Stimulated activated CD4-positive, alpha-beta T cell treated with anti-CD3 and anti-CD28 coated beads, Interleukin-2, amount 100 ng/mL, for 48 hours (primary cell): ENCODE measurements at places on chromosomes 6 and 20.

GRCh38 chr20:7015257-7015656 is 247.8 kb downstream of the BMP2 start:
- DNase-seq: no peak

DNA sequence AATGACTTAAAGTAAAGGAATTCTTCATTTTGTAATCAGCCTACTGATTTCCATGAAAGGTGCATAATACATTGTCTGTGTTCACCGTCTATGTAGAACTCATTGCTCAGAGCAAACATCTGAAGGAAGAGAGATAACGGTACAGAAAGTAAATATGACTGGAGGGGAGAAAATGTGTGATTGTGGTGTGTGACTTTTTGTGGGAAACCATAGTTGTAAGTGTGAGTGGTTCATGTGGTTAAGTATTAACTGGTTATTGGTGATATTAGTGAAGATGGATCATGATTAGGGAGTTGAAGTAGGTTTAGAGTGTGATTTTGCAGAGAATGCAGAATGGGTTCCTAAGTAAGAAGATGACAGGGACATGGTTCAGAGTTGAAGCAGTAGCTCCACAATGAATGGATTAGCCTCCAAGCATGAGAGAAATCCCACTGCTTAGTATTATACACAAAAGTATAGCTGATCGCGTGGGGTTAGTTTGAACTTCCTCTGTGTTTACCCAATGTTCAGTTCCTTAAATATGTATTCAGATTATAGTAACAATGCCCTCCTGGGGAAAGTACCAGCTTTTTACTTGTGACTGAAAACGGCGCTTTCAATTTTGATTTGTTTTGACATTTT is 368.9 kb downstream of the UTRN start:
- no peak for DNase-seq

GRCh38 chr6:62980093-62980492 is 231.2 kb upstream of the FKBP1C start:
- no peak for DNase-seq

DNA sequence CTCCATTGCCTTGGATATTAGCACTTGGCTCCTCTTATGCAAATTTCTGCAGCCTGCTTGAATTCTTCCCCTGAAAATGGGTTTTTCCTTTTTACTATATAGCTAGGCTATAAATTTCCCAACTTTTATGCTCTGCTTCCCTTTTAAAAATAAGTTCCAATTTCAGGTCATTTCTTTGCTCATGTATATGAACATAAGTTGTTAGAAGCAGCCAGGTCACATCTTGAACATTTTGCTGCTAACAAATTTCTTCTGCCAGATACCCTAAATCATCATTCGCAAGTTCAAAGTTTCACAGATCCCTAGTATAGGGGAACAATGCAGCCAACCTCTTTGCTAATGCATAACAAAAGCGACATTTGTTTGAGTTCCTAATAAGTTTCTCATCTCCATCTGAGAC is 34.5 kb upstream of the ENPP4 start:
- DNase-seq: no peak

DNA sequence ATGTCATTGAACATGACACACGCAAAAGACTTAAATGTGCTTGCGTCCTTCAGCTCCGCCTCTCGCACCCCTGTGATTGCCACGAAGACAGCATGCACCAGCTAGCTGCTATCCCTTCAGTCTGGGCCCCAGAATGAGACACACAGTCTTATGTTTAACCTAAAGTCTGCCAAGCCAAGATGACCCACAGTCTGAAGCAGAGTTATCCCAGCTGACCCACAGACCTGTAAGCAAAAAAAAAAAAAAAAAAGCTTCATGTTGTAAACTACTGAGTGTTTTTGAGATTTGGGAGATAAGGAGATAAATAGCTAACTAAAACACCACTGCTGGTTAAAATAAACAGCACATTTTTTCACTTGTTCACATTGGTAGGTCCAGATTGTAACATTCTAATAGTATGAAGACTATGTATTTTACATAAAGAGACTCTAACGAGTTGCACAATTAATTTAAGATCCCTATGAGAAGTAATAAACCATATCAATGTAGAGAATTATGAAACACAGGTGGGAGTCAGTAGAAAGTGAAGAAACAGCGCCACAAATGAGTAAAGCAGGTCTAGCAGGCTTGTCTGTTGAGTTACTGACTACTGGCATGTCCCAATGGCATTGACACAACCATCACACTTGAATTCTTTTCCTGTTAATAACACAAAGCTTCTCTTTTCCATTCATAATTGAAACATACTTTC is 47.4 kb upstream of the CCDC28A start:
- no peak for DNase-seq

- DNase-seq: no peak
Measured at GRCh38 chr6:75278474-75279077, 6.0 kb downstream of the TMEM30A start.

DNA sequence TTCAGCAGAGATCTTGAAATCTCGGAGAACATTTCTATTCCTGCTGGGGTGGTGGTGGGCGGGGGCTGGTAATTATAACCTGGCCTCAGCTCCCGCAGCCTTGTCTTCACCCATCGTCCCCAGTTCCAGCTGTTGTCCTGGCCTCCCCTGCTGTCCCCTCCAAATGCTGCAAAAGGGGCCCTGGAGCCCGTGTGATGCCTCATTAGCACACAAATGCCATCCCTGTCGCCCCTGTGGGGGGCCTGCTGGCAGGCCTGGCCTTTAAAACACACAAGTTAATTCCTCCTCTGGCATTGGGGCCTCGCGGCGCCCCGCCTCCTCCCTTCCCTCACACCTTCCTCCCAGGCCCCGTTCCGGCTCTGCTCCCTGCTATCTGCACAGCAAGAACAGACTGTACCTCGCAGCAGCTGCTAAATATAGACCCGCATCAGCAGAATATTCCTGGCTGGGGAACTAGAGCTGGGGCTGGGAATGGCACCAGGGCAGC is 85.7 kb downstream of the CDH22 start:
- DNase-seq: no peak

DNA sequence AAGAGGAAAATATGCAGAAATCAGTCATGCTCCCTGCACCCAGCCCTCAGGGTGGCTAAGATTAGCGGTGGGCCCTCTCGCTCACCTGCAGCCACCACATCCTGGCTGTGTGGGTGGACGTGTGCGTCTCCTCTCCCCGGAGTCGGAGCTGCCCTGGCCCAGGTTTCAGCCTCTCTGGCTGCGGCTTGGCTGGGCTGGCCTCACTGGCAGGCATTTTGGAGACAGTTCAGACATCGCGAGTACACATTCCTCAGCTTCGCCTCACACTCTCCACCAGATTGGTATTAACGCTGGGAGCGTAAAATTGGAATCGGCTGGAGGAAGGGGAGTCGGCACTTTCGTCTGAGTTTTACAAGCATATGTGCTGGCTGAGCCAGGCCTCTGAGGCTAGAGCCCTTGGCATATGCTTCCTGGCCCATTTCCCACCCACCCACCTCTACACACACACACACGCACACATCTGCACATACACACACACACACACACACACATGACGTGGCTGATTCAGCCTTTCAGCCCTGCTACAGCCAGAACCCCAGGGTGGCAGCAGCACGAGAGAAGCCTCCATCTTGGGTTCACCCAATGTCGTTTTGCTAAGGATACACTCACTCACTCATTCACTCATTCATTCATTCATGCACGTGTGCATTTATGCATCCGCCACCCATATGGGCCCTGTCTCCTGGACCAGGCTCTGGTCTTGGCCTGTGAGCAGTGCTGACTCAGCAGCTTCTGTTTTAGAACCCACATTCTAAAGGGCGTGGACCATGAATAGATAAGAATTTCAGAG is 42.9 kb downstream of the BCAS4 start:
- DNase-seq: no peak

- no peak for DNase-seq
Measured at GRCh38 chr6:16200321-16200883, 38.0 kb upstream of the GMPR start.

GRCh38 chr6:17178754-17179529 is 77.1 kb downstream of the STMND1 start:
- no peak for DNase-seq

GRCh38 chr6:87827346-87827745 is 125.3 kb upstream of the AKIRIN2 start:
- no peak for DNase-seq

GRCh38 chr6:11835065-11835464 is 56.5 kb upstream of the ADTRP start:
- DNase-seq: no peak

GRCh38 chr6:151441390-151442166 is 10.3 kb downstream of the RMND1 start:
- DNase-seq: no peak

- DNase-seq: no peak
Measured at GRCh38 chr20:6040958-6041807, 12.7 kb downstream of the LRRN4 start.

GRCh38 chr6:135054226-135054568 is 425 bp downstream of the HBS1L start:
- no peak for DNase-seq

DNA sequence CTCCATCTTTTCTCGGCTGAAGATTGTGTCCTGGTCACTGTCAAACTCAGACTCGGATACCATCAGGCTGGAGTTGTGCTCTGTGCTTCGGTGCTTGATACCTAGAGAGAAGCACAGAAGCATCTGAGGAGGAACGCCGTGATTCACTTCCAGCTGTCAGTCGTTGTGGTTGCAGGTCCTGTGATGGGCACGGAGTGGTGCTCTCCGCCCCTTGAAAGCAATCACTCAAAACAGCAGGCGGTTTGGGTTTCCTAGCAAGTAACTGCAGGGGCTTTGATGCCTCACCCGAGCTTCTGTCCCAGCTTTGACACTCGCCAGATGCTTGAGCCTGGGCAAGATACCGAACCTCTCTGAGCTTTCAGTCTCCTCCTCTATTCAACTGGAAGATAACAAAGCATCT is 52.5 kb downstream of the ALDH5A1 start:
- peak; percentile 28 for DNase-seq

GRCh38 chr6:31907158-31907813 is 5.4 kb upstream of the ZBTB12 start:
- DNase-seq: no peak

DNA sequence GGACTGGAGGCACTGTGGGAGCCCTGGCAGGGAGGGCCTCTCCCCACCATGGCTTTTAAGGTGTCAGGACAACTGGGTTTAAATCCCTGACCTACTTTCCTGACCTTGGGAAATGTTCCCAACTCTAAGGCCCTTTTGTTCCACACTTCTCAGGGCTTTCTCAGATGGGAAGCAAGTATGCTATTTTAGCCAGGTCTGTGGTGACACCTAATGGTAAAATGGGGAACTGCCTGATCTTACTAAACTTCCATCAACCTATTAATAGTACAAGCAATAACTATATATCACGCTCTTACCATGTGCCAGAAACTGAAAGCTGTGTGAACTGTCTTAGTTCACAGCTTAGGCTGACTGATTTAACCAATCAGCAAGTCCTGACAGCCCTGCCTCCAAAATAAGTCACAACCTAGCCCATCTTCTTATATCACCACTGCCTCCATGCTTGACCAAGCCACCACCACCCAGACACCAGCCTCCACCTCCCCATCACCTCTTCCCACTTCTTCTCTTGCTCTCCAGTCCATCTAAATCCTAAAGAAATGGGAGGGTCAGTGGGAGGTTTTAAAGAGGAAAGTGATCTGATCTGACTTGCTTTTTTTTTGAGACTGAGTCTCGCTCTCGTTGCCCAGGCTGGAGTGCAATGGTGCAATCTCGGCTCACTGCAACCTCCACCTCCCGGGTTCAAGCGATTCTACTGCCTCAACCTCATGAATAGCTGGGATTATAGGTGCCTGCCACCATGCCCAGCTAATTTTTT is 6.9 kb upstream of the BLCAP start:
- DNase-seq: peak; percentile 45

DNA sequence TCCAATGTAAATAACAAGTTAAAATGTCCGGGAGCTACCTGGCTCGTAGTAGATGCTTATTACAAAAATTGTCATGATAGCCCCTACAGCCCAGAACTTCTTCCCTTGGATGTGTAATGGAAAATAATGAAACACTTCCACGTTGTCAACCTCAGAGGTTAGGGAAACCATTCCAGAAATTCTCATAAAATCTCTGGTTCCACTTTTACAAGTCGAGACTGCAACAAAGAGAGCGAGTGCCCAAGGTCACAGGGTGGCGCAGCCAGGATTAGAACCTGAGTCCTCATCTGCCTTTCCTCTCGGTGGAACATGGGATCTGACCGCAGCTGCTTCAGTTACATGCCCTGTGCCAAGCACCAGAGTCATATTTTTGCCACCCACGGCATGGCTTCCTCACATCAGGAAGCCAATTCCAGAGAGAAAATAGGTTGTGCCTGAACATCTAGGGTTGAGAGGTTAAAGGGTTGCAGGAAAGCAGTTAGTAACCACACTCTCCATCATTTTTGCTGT is 157.6 kb downstream of the SOBP start:
- DNase-seq: no peak

- no peak for DNase-seq
Measured at GRCh38 chr6:158912655-158913054, 87.3 kb downstream of the RSPH3 start.

GRCh38 chr6:3841711-3842565 is 7.2 kb upstream of the FAM50B start:
- DNase-seq: no peak

DNA sequence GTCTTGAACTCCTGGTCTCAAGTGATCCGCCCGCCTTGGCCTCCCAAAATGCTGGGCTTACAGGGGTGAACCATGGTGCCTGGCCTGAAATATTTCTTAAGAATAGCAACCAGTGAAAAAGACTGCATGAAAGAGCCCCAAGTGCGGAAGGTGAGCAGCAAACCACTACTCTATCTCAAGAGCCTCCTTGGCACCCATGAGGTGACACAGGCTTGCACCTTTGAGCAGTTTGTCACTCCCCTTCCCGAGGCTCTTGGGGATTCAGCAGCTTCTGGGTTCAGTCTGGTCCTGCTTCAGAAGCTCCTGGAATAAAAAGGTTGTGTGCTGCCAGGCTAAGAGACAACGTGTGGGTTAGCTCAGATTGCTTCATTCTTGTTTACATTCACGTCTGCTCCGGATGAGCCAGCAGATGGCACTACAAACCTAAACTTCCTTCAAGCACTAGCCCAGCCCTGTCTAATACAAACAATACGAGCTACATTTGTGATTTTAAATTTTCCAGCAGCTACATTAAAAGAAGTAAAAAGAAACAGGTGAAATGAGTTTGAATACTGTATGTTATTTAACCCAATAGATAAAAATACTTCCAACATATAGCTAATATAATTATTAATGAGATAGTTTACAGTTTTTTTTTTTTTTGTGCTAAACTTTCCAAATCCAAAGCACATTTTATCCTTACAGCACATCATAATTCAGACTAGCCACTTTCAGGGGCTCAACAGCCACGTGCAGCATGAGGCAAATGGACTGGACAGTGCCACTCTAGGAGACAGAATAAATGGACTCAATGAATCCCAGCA is 46.2 kb downstream of the GJA10 start:
- peak; percentile 46 for DNase-seq

GRCh38 chr6:112367628-112368027 is 20.5 kb downstream of the RFPL4B start:
- no peak for DNase-seq

GRCh38 chr6:51429017-51429712 is 610.5 kb downstream of the TFAP2B start:
- DNase-seq: no peak

DNA sequence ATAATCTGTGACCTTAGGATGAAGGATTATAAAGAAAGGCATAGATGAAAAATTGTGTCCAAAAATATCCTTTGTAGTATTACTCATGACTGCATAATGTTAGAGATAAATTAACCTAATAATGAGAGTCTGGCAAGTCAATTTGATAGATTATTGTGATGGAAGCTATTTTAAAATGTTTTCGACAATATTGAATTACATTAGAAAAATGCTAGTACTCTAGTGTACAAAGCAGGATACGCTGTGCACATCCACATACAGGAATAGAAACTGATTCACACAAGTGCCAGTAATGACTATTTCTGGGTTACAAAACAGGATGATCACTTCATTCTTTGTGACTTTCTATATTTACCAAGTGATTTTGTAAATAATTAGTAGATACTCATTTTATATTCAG is 3.3 kb downstream of the SLC17A2 start:
- DNase-seq: no peak
